ENCODE measurements at places on chromosomes 12 and 14.

- DNase-seq = no peak
Observed at GRCh38 chr12:117313926-117314325, 47.5 kb downstream of the NOS1 start.

GRCh38 chr12:89064780-89065179, 287.5 kb downstream of the DUSP6 start:
- DNase-seq = no peak

DNA sequence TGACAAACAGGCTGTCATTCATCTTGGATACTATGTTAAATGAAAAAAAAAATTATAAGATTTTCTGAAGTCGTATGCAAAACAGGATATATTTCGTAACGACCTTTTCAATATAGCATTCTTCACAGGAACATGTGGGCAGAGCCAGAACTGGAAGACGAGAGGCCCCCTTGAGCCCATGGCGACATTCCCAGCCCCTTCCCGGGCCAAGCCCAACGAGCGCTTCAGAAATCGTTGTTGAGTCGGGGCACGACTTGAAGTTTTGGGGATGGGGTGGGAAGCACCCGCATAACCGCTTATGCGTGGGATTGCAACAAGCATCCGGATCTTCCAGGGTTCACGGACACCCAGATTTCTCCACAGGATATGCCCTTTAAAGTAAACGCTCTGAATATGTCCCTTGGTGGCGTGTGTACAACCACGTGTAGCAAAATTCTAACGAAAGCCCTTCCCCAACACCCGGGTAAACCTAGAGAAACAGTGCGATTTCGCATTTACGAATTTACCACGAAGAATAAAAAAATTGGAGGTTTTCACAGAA, 736 bp downstream of the C14orf39 start:
- no peak for DNase-seq

DNA sequence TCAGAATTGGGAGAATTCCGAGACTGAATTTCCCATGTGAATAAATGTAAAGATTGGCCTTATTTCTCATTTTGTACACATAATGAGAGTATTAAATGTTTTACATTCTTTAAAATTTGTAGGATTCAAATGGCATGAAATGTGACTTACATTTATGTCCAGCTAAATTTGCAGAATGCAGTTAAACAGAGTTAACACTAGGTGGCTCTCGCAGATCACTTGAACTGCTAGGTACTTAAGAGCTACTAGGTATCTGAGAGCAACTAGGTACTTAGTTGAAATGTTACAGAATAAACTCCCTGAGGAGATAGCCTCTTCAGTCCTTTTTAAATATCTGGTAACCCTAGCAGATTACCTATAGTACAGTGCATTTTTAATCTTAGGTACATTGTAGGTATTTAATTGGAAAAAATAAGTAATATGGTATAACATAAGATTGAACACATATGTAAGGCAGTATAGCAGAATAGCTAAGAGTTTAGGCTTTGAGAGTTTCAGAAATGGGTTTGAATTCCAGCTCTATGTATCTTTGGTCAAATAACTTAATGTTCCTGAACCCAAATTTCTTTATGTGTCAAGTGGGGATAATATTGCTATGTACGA, 73.8 kb downstream of the KIAA0586 start:
- peak; percentile 72 for DNase-seq

Data from astrocyte of the cerebellum (primary cell).